ENCODE measurements at places on chromosomes 6 and 20.

- no peak for DNase-seq
These were observed 77.0 kb upstream of the DTNBP1 start for GRCh38 chr6:15739867-15740266.

DNA sequence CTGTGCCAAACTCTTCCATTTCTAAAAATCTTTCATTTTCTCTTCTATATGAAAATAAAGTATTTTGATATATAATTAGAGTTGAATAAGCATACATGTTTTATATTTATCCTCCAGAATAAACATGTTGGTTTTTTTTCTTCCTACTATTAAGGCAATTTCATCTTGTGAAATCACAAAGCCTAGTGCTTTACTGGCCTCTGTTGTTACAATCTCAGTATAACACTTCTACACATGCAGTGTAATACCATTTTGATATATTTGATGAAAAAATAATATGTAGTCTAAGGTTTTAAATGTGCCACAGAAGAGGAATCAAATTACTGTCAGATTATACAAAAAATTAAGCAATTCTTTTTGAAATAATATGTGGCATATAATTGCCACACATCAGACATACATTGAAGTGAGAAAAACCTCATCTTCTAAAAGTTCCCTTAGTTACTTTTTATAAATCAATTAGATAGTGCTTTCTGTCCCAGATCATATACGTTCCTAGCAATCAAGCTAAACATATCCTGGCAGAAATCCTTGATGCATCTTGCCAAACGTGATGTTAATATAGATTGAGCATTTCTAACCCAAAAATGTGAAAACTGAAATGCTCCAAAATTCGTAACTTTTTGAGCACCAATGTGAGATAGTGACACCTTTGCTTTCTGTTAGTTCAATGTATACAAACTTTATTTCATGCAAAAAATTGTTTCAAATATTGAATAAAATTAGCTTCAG lies 225.1 kb upstream of the MANEA start:
- DNase-seq = no peak

DNA sequence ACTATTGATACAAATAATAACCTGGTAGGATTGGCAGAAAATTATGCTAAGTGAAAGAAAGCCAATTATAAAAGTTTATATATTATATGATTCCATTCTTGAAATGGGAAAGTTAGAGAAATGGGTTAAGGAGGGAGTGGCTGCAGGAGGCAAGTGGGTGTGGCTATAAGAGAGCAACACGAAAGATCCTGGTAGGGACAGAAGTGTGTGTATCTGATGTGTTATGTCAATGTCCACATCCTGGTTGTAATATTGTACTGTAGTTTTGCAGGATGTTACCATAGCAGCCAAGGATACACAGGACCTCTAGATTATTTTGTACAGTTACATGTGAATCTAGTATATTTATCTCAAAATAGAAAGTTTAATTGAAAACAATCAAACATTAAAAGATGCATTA lies 46.8 kb downstream of the SNX5 start:
- DNase-seq = no peak

DNA sequence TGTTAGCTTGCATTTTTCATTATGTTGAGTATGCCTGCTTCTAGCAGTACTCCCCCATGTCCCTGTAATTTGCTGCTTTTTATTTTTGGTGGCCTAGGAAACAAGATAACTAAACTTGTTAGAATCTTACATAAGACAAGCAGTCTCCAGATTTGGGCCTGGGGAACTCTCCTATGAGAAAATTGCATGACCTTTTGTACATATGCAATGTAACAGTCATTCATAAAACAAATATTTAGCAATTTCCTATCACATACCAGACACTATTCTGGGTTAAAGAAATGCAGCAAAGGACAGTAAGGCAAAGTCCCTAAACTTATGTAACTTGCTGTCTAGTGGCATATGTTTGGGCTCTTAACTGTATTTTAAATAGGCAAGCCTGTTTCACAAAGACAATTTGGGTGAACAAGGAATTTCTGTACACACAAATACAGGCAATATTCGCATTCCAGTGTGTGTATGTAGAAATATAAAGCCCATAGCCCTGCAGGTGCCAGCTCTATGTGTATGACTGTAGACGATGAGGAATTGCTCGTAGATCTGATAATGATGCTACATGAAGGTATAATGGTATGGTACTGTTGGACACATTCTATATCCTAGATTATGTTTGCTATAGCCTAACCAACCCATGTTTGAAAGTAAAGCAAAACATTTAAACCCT lies 305.2 kb upstream of the CITED2 start:
- no peak for DNase-seq

DNA sequence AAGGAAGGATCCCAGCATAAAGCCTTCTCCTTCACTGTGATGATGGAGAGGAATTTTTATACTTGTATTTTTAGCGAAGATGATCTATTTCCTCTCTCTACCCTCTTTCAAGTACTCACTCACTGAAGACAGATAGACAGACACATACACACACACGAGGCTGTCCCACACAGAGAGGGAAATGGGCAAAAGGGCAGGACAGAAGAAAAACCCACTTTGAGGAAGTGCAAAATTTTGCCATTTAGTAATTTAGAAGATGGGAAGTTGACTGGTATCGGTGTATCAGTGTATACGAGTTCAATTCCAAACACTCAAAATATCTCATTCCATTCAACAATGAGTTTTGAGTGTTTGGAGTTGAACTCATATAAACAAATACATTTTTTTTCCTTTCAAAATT lies 30.9 kb downstream of the HEBP2 start:
- no peak for DNase-seq

DNA sequence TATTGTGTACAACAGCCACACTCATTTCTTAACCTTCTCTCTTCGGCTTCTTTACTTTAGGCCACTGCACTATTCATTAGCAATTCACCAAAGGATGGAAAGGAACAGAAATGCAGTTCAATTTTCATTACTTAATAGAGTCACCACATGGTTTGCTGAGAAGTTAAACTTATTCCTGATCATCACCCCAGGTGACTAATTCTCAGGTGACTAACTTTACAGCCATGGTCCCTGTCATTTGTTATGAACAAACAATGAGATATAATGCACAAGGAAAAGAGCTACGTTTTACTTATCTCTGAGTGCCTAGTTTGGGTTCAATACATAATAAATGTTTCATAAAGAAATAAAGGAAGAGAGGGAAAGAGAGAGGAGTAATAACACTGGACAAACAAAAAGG lies 45.8 kb upstream of the DST start:
- no peak for DNase-seq

- no peak for DNase-seq
These were observed 39.4 kb downstream of the CARMIL1 start for GRCh38 chr6:25318589-25318988.

GRCh38 chr6:84897988-84898594 lies 133.7 kb upstream of the TBX18 start:
- no peak for DNase-seq

- no peak for DNase-seq
These were observed 344.6 kb downstream of the MMUT start for GRCh38 chr6:49118478-49118877.

DNA sequence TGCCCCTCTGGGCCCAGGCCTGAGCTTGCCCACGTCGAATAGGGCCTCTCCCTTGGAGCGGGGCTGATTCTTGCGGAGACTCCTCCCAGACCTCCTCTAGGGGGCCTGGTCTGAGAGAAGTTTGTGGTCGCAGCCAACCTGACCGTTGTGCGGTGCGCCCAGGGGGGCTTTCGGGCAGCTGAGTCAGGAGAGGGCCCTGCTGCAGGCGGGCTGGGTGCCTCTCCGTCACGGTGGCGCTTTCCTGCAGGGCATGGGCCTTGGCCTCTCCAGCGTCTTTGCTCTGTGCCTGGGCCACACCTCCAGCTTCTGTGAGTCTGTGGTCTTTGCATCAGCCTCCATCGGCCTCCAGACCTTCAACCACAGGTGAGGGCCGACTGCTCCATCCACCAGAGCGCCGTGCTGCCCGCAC lies 12.9 kb downstream of the SLC17A9 start:
- no peak for DNase-seq

DNA sequence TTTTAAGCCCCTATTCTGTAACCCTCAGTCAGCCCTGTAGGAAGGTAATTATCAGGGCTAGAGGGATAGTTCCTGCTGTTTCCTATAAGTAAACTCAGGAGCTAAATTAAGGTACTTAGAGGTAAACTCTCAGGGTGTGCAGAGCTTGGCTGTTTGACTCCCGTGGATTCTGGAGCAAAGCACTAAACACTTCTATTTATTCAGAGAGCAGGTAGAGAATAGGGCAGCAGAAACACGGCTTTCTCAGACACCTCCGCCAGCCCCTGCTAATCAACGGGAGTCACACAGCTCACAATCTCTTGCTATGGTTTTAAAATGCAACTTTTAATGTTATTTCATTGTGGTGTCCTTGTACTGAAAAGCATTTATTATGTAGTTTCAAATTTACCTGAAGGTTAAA lies 21.8 kb downstream of the PRKN start:
- DNase-seq = no peak

- no peak for DNase-seq
These were observed 8.1 kb downstream of the ARHGAP18 start for GRCh38 chr6:129701721-129702455.

DNA sequence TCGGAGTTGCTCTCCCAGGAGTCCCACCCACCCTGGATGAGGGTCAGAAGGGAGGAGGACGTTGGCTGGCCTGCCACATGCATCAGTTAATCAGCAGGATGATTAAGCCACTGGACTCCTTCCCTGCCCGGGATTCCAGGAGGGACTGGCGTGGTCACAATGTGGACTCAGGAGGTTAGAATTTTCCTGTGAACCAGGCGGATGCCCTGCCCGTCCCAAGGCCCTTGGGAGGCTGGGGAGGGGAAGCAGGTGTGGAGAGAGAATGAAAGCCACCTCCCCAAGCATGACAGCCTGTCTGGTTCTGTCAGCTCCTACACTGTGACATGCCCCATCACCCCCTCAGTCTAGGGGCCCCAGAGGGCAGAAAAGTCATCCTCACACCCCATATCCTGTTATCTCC lies 11.6 kb upstream of the ITPR3 start:
- no peak for DNase-seq

- DNase-seq = no peak
These were observed 49.9 kb downstream of the EFCAB8 start for GRCh38 chr20:32908334-32909292.

GRCh38 chr6:19812512-19813119 lies 24.6 kb upstream of the ID4 start:
- peak; percentile 32 for DNase-seq

DNA sequence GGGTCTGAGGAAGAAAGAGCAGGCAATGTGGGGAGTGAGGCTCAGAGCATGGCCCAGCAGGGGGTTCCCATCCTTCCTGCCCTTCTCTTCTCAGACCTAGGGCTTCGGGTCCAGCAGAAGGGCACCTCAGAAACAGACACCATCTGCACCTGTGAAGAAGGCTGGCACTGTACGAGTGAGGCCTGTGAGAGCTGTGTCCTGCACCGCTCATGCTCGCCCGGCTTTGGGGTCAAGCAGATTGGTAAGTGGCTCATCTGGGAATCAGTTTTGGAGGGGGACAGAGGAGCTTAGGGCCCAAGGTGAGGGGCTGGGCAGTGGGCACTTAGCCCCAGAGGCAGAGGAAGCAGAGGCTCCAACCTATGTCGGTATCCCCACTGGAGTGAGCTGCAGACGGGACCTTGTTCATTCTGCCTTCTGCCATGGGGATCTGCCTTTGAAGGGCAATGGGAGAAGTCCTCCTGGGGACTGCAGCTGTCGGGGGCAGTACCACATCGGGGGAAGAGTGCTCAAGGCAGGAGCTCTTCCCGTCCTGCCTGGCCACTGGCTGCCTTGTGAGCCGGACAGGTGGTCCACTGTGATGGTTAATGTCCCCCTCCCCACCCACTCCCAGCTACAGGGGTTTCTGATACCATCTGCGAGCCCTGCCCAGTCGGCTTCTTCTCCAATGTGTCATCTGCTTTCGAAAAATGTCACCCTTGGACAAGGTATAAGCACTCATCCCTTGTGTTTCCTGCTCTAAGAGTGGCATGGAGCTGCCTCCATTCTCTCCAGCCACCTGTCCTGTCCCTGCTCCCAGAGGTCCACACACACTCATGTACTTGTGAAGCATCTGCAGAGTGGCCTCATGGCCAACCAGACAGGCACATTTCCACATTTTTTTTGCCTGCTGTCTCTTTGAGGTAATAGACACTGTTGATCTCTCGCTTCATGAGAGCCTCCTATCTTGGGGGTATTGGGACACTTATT lies 4.7 kb downstream of the CD40 start:
- no peak for DNase-seq

DNA sequence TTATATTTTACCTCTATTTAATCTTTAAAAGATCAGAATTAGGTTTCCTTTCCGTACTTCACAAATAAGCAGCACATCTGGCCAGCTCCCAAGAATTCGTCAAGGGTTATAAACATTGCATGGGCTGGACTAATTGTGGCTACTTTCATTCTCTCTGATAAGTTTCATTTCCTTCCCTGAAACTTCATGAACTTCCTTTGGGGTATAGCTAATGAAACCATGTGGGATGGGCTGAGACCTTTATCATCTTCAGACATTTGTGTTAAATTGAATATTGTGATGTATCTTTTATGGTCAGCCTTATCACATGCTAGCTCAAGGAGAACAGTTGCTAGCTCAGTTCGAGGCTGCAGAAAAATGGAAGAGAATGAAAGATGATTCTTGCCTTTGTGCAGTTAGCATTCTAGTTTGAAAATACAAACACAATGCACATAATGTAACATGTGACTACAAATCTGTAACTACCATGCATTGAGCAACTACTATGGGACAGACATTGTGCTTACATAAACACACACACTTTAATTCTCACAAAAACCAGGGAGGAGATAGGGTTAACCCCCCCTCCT lies 1.7 kb upstream of the GMPR start:
- DNase-seq = no peak

- DNase-seq = no peak
These were observed 3.9 kb downstream of the DOK5 start for GRCh38 chr20:54479138-54479906.

DNA sequence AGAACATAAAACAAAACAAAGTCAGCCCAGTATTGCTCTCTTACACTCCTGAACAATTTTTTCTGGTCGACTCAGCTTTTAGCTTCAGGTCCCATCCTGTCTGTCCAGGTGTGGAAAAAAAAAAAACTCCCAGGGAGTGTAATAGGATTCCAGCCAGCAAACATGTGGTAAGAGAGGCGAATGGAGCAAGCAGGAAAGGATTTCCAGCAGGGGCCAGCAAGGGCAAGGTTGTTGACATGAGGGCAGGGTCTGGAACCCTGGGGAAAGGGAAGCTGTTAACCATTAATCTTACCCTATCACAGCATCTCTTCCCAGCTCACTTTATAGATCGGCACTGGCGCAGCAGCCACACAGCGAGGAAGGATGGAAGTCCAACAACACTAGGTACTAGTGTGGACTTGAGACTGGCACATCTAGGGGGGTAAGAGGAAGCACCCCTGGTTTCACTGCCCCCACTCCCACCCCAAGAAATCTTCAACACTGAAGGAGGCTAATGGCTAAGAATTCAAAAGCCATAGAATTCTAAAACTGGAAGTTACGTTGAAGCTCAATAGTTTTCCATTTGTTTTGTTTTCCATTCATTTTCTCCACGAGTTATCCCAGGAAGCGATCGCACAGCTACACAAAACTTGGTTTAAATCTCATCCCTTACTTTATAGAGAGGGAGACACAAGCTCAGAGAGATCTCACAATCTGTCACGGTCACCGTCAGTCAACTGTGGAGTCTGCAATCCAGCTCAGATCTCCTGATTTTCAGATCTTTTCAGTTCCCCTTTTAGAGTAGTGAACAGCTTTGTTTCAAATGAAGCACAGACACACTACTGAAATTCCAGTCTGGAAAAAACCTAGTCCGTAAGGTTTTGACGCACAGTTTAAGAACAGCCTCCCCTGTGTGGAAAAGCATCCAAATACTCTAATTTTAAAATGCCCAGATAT lies 53.3 kb downstream of the SLC22A23 start:
- no peak for DNase-seq

GRCh38 chr6:112802144-112802543 lies 455.0 kb downstream of the RFPL4B start:
- DNase-seq = peak; percentile 37

- DNase-seq = no peak
These were observed 38.7 kb downstream of the LAMA4 start for GRCh38 chr6:112215488-112216284.
